Activated T-helper 1 cell treated with Interleukin-2 at 50 U/mL for 16 hours (primary cell): ENCODE measurements at places on chromosomes 3 and 15.

DNA sequence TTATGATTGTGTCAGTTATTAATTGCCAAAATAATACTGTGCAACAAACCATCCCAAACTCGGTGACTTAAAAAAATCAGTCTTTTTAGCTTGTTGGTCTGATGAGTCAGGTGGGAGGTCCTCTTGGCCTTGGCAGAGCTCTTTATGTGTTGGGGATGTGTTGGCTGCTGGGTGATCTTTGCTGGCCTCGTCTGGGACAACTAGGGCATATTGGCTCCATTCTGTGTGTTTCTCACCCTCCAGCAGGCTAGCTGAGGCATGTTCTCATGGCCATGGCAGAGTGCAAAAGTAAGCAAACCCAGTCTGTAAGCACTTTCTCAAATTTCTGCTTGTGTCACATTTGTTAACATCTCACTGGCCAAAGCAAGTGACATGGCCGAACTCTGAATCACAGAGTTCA is 251.6 kb downstream of the RPLP1 start:
- no peak for DNase-seq

- no peak for DNase-seq
Measured at GRCh38 chr3:2880218-2880756, 229.9 kb downstream of the IL5RA start.

DNA sequence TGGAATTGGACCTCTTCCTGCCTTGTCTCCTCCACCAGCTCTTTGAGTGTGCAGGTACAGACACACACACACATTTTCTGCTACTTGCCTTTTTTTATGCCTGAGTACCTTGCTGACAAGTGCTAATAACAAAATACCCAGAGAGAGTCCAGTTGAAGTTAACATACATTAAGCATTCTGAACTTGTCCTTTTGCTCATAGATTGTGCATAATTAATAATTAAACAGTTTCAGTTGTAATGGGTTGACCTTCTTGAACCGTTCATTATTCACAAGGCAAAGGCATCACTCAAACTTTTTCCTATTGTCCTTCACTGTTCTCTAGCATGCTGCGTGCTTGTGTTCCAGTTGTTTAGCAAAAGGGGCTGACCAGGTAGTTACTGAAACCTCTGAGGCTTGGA is 59.6 kb upstream of the SKOR1 start:
- no peak for DNase-seq

DNA sequence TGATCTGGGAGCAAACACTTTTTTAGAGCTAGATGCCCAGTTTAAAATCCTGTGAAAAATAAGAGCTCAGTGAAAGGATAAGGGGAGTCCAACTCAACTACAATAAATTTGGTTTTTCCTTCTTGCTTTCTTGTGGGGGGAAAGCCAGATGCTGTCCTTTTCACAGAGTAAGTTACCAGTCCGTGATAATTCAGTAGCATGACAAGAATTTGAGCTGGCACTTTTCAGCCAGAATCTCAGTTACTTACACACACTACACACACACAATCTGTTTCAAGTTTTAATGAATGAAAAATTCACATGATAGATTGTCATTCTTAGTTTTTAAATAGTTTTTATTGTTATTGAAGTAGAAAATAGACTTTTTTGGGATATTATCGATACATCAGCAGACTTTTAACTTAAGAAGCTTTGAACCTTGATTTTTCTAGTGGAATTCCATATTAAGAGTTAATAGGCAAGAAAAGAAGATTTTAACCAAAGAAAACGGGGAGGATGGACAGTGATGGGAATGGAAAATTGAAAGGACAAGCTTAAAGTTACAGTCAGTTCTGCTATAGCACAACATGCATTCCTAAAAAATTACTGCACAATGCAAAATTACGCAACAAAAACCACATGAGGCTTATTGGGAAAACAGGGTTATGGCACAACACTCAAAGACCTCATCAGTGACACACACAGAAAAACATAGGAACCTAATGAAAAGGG is 47.0 kb downstream of the PSMD6 start:
- DNase-seq, result no peak

- no peak for DNase-seq
Measured at GRCh38 chr3:23720885-23721284, 84.9 kb upstream of the UBE2E1 start.

- no peak for DNase-seq
Measured at GRCh38 chr3:49104052-49104426, 518 bp downstream of the QARS1 start.

DNA sequence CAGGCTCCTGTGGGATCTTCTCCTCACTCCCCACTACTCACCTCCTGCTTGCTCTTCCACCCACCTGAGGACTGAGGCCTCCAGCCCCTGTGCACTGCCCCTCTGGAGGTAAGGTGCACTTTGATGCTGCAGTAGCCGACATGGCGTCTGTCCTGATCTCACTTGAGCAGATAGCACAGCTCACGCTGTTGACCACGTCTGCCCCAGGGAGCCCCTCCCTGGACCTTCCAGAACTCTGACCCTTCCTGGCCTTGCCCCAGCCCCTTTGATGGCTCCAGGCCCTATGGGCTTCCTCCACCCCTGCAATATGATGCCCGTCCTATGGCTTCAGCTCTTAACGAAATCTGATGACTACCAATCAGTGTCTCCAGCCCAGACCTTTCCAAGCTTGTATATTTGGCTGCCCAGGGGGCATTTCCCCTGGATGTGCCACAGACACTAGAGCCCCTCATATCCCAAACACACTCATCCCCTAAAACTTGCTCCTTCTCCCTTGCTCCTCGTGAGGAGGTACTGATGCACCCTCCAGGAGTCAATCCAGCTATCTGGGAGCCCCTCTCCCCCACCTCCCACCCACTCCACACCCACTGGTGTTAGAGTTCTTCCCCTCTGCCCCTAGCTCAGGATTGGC is 27.1 kb downstream of the KY start:
- DNase-seq, result no peak

- DNase-seq, result no peak
Measured at GRCh38 chr3:143247073-143247472, 127.5 kb downstream of the CHST2 start.
